ENCODE measurements at places on chromosomes 2 and 18.

DNA sequence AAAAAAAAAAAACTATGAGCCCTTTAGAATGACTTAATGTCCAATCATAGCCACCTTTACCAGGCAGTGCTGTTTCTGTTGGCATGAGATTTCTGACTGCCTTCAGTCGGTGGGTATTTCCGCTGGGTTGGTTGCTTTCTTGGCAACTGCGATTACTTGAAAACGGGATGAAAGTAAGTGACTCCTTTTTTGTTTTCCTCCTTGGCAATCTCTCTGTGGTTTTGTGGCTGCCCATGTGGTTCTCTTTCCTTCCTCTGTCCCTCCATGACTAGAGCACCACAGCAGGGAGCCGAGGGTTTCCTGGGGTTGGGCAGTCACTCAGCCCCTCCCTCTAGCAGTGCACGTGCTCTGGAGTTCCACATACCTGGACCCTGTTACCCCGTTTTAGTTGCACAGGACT lies 112.1 kb downstream of the KLHL29 start:
- DNase-seq = no peak

DNA sequence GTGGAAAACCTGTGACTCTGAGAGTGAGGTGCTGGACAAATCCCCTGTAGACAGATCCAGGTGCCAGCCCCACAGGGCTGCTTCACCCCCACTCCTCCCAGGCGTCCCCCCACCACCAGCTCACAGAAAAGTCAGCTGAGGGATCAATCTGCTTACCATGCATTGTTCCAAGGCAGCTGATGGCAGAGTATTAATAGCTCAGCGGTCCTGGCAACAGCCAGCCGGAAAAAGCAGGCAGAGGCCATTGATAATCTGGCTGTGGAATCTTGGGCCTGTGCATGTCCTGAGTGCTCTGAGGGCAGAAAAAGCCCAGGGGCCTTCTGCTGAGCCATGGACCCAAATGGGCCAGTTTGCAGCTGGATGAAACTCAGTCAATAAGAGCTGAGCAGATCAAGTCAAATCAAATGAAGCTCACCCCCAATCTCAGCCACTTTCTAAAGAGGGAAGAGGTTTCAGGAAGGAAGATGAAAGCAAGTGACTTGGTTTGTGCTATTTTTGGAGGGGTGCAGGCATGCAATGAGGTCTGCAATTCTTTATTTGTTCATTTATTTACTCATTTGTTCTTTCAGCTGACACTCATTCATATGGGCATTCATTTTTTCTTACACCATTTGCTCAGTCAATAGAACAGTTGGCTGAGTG lies 63.4 kb downstream of the GYPC start:
- no peak for DNase-seq

- no peak for DNase-seq
Observed at GRCh38 chr2:240245706-240246105, 105.2 kb upstream of the OTOS start.

- no peak for DNase-seq
Observed at GRCh38 chr2:143347901-143348414, 218.7 kb downstream of the ARHGAP15 start.

- no peak for DNase-seq
Observed at GRCh38 chr2:203583701-203584100, 48.6 kb upstream of the RAPH1 start.

GRCh38 chr2:190583507-190584337 lies 49.2 kb upstream of the NEMP2 start:
- no peak for DNase-seq

GRCh38 chr2:133198678-133199077 lies 369.6 kb downstream of the NCKAP5 start:
- DNase-seq = no peak

- no peak for DNase-seq
Observed at GRCh38 chr2:68974251-68974650, at the start of gene GKN1. TSS of gene GKN1 (plus strand) at chr2:68974636. CDS start at chr2:68974678, 42 bp downstream.

DNA sequence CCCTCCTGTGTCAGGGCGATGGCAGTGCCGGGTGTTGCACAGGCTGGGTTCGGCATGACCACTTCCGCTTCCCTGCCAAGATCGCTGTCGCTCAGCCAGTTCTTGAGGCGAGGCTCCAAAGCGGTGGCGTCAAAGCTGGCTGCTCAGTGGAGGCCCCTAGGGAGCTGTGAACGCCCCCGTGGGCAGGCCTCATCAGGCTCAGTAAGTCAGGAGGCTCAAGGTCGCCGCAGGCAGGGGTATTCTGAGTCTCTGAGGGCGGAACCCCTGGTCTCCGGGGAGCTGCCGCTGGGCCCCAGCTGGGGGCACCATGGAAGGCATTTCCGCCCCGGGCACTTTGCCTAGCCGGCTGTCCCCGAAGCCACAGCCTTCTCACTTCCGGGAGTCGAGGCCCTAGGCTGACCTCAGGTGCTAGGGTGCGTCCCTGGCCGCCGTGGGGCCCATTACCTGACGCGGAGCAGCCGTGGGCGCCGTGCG lies 210.4 kb downstream of the SOCS6 start:
- DNase-seq = no peak

DNA sequence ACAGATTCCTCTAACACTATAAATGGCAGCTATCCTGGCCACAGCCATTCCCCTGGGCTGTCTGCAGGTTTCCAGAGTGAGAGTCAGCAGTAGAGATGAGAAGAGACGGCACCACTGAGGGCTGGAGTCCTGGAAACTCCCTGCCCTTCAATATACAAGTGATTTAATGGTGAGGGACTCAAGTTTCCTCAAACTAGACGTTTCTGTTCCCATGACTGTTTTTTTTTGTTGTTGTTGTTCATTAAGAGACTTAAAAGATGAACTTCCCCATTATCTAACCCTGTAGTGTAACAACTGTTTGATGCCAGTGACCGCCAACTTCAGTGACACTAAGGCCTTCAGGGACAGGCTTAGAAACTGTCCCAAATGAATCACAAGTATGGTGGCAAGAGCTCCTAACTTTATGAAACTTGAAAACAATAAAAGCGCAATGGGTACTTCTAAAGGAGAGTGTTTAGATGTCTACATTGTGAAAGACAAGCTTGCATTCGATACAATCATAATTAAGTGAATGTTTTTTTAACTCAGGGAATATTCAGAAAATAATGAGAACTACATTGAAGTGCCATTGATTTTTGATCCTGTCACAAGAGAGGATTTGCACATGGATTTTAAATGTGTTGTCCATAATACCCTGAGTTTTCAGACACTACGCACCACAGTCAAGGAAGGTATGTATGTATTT lies 34.0 kb downstream of the IL1R2 start:
- DNase-seq = no peak

DNA sequence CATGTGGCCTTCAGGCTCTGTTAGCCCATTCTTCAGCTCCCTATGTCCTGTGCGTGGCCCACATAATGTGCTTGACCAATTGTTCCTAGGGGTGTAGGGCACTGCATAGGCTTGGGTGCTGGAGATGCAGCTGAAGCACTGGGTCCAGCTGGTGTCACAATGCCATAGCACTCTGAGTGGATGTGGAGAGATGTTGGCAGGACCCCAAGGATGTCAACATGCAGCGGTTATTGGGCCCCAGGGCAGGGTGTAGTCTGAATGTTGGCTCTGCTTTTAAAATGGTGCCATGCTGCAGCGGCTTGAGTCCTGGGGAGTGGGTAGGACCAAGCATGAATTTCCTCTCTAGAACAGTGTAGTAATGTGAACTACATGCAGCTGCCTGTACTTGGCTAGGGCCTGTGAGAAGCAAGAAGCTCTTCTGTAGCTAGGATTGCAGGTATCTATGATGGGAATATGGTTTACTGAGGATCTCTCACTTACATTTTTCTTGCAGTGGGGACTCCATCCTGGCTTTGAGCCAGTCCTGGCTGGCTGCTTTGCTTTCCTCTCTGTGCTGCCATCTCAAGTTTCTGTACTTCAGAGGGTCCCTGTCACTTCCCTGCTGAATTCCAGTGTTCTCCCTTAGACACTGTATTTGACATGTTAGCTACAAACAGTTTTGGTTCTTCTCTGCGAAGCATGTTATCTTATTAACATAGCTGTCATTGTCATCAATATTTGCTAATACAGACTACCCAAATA lies 148.4 kb downstream of the CSRNP3 start:
- DNase-seq = no peak

GRCh38 chr2:161710131-161710915 lies 86.1 kb downstream of the SLC4A10 start:
- DNase-seq = no peak

- DNase-seq = no peak
Observed at GRCh38 chr2:170567429-170567828, 147.7 kb upstream of the SP5 start.

DNA sequence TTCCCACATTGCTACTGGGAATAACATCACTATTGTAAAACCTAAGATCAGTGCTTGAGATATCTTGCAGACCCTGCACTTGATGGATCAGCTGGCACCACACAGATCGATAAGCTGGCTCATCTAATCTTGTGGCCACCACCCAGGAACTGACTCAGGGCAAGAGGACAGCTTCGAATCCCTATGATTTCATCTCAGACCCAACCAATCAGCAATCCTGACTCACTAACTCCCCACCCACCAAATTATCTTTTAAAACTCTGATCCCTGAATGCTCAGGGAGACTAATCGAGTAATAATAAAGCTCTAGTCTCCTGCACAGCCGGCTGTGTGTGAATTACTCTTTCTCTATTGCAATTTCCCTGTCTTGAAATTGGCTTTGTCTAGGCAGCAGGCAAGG lies 11.3 kb upstream of the TEX44 start:
- no peak for DNase-seq

- no peak for DNase-seq
Observed at GRCh38 chr2:72780477-72780876, 45.4 kb downstream of the EXOC6B start.

DNA sequence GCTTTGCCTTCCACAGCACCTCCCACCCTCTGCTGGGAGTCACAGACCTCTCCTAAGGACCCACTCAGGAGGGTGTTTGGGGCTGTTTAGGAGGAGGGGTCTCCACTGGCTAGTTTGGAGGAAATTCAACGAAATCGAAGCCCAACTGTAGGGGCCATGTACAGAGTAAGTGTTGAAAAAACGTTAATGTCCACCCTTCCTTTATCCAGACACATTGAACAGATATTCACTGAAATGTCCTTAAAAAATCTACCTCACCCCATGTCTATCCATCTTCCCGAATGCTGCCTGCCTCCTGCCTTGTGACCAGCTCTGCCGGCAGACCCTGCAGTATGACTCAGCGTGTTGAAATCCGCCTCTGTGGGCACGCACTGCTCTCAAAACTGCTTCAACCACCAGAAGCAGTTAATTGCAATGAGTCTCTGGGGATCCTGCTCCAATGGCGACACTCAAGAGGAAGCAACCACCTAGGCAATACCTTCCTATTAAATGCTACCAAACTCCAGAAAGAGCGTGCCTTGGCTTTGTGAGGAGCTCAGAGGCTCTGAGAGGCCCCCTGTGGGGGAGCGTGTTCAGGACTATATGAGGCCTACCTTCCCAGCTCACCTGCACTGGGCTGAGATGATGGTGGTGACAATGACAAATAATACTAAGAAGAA lies 61.4 kb upstream of the RTN4 start:
- DNase-seq = no peak

DNA sequence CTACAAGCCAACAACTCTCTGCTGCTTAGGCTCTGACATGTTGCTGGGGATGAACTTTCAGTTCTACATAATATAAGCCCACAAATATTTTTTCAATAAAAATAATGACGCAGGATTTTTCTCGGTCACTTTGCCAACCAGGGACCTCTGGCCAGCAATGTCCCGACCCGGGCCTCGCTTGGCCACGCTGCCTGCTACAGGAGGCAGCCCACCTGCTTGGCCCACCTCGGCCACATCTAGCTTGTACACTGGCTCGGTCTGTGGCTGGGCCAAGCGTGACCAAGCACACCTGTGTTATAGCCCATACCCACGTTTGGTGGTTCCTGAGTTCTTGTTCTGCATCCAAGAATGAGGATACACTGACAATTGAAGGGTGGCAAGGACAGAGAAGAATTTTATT lies 773.5 kb downstream of the CPS1 start:
- no peak for DNase-seq

DNA sequence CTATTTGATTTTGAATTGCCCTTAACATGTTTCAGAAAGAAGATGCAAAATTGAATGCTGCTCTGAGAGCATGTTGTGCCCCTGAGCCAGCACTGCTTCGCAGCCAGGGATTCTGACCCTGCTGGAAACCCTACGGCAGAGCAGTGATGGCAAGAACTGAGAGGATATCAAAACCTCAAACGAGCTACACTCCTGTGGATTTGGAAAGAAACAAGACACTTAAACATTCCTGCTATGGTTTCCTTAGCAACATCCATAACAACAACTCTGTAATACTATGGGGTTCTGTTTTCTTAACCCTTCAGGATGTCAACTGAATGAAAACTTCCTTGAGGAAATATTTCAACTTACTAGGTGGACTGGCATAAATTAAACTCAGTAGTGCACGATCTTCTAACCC lies 649.1 kb downstream of the NYAP2 start:
- DNase-seq = no peak

GRCh38 chr18:28875059-28875458 lies 698.1 kb upstream of the CDH2 start:
- DNase-seq = no peak

- no peak for DNase-seq
Observed at GRCh38 chr2:120303177-120303576, 42.8 kb upstream of the INHBB start.

GRCh38 chr18:55248495-55248894 lies 289.2 kb upstream of the CCDC68 start:
- no peak for DNase-seq

DNA sequence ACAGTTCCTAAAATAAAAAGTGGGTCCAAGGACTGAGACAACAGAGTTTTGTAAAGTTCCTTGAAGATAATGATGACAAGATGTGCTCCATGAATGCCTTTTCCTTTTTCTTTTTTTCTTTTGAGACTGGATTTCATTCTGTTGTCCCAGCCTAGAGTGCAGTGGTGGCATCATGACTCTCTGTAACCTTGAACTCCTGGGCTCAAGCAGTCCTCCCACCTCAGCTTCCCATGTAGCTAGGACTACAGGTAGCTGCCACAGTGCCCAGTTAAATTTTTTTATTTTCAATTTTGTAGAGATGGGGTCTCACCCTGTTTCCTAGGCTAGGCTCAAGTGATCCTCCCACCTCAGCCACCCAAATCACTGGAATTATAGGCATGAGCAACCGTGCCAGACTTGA lies 16.1 kb upstream of the TTC27 start:
- no peak for DNase-seq

DNA sequence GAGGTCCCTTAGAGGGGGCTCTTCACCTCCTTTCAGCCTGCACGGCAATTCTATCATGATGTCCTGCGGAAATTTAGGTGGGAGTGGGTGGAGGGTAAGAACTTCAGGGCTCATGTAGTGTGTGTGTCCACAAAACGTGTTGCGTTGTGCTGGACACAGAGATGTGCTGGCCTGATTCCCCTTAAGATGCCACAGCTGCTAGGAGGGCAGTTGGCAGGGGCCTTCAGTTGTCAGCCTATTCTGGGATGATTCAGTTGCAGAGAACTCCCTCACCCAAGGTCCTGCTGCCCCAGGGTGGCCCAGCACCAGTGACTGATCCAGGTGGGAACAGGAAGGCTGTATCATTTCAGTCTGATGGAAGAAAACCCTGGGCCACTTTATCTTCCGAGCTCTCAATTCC lies 1.0 kb upstream of the HJURP start:
- DNase-seq = no peak

GRCh38 chr2:217794133-217794986 lies 208.4 kb downstream of the TNS1 start:
- no peak for DNase-seq

- no peak for DNase-seq
Observed at GRCh38 chr2:26492749-26493515, 15.0 kb upstream of the OTOF start.

GRCh38 chr2:202237787-202238233 lies 587 bp downstream of the SUMO1 start:
- DNase-seq = no peak
